ENCODE measurements at places on chromosomes 7 and 10.

DNA sequence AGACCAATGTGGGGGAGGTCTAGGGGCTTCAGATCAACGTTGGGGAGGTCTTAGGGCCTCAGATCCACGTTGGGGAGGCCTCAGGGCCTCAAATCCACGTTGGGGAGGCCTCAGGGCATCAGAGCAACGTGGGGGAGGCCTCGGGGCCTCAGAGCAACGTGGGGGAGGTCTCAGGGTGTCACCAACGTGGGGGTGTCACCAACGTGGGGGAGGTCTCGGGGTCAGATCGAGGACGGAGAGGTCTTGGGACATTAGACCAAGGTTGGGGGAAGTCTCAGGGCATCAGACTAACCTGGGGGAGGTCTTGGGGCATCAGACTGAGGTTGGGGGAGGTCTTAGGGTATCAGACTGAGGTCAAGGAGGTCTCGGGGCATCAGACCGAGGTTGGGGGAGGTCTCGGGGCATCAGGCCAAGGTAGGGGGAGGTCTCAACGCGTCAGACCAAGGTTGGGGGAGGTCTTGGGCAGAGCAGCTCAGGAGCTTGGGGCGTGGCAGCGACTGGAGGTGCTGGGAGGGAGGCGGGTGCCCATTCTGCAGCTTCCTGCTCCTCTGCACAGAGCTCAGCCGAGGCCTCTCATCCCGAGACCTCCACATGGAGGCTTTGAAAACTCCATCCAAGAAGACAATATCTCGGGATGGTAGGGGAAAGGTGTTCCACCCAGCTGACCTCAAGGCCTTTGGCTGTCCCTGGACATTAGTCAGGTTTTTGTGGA is 159.8 kb downstream of the WDR37 start:
- no peak for DNase-seq

DNA sequence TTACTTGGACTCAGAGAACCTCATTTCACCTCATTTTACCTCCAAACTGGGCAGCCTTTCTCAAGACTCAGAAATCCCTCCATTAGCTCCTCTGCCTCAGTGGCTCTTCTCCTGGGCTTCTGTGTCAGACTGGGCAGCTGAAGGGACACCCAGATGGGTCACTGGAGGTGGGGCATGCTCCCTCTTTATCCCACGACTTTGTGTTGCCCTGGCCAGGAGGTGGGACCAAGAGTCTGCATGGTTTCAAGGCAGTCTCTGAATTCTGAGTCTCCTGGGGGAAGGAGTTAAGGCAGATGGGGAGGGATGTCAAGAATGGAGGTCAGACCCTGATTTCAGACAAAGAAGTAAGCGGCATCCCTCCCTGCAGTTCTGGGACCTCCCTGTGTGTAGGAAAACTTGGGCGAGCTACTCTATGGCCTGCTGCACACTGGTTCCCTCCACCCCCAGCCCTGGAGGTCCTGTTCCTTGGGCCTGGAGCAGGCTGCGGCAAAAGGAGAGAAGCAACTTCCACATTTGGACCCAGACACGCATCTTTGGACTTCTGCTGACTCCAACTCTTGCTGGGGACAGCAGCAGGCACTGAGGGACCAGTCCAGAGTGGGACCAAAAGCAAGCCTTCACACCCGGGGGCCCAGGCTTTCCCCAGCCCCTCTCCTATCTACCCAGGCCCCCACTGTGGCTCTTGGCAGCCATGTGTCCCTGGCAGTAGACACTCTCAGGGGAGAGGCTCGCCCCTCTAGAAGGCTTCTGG is 10.8 kb downstream of the POLL start:
- DNase-seq, result no peak

DNA sequence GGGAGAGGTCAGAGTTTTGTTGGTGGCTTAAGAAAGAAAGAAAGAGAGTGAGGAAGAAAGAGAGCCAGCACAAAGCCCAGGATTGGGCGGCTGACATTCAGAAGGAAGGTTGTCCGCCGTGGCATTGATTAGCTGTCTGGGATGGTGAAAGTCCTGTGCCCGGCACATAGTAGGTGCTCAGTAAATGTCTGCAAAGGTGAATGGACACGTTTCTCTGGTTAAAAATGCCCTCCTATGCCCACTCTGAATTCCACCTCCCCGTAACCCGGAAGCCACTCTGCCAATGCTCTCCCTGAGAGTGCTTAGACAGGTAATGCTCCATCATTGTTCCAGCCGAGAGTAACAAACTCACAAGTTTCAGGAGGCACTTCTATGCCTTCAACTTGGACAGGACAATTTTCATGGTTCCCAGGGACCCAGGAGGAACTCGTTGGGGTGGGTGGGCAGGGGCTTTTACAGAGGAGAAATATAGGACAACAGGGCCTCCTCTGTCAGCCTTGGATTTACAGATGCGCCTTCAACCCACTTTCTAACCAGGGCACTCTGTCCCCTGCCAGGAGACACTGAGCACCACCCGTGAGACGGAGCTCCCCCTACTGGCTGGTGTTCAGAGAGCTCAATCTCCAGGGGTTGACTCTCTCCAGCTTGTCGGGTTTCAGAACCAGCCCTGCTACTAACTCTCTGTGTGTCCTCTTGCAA is 411.5 kb upstream of the ZMIZ1 start:
- DNase-seq, result peak; percentile 65

GRCh38 chr10:47452495-47453140 is 31.3 kb downstream of the ANXA8 start:
- no peak for DNase-seq

DNA sequence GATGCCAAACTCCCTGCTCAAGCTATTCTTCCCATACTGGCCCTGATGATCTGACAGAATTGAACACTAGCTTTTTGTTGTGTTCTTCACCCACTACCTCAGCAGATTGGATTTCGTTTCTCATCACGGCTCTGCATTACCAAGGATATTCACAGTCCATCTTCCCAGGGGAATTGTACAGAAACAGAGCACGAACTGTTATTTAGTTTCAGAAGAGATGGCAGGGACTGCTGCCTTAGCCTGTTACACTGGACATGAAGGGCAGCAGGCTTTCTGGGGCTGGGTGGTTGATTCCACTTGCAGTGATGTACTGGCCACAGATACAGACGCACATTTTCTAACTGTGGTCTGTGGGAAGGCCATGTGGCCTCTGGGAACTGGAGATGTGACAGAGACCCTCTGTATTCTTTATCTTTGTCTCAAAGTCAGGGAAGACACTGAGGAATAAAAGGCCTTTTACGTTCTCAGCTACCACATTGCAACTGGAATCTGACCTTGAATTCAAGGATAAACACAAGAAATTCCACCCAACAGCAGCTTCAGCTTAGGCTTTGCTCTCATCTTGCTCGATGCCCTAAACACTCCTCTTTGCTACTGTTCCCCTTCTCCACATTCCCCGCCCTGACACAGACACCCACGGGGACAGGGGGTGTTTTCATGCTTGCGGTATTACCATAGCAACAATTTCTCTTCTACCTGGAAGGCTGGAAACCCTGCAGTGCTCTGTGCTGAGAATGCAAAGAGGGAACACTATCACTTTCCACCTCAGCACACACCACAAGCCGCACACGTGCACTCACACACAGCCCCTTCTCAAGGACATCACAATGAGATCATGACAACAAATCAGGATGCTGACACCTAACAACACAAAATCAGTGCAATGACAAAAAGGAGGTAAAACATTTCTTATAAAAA is 81.7 kb downstream of the RNF216 start:
- DNase-seq, result no peak

- no peak for DNase-seq
Observed at GRCh38 chr10:15181576-15182156, 13.2 kb upstream of the NMT2 start.

DNA sequence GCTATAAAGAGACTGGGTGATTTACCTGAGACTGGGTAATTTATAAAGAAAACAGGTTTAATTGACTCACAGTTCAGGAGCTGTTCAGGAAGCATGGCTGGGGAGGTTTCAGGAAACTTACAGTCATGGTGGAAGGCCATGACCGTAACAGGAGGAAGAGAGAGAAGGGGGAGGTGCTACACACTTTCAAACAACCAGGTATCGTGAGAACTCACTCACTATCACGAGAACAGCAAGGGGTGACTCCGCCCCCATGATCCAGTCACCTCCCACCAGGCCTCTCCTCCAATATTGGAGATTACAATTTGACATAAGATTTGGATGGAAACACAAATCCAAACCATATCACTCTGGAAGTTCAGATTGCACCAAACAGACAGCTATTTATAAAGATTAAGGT is 59.8 kb upstream of the ARHGAP21 start:
- no peak for DNase-seq

DNA sequence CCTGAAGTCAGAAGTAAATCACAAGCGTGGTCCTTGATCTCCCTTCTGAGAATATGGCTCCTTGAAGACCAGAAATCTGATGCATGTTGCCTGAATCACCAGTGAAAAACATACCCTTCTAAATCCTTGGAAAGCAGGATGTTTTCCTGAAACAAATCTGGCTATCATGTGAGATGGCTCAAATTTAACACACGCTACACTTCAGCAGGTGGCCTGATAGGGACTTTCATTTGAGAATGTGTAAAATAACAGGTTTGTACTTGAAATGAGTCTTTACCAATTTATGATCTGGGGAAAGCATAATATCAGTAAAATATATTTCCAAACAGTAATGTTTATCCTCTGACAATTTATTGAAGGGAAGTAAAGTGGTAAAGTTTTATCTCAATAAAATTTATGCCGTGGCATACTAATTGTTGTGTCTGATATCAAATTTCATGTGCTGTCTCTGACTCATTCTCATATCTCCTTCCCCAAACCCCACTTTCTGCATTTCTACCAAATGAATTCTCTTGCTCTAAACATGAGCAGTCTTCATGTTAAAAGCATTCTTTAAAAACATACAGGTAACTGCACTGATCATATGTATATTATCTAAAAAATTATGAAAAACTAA is 17.4 kb downstream of the CYP3A4 start:
- DNase-seq, result no peak

- no peak for DNase-seq
Observed at GRCh38 chr10:121831777-121832176, 96.1 kb downstream of the ATE1 start.

- DNase-seq, result no peak
Observed at GRCh38 chr10:21727452-21728168, 193.6 kb downstream of the MLLT10 start.

DNA sequence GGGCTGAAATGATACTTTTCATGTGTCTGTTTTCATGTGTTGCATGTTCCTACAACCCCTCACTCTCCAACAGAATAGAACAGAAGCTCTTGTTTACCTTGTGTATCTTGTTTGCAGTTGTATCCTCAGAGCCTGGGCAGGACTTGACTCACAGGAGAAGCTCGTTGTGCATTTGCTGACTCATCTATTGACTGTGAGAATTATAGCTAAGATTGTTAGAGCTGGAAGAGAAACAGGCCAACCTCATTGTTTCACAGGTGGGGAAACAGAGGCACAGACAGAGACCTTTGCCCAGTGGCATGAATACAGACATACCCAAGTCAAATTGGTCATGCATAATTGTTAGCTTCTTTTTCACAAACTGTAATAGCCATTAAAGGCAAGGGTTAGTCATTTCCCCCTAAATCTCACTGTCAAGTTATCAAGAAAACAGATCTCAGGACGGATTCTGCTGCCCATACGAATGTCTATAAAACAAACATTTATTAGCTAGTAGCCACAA is 4.6 kb upstream of the TSPAN15 start:
- DNase-seq, result peak; percentile 81

DNA sequence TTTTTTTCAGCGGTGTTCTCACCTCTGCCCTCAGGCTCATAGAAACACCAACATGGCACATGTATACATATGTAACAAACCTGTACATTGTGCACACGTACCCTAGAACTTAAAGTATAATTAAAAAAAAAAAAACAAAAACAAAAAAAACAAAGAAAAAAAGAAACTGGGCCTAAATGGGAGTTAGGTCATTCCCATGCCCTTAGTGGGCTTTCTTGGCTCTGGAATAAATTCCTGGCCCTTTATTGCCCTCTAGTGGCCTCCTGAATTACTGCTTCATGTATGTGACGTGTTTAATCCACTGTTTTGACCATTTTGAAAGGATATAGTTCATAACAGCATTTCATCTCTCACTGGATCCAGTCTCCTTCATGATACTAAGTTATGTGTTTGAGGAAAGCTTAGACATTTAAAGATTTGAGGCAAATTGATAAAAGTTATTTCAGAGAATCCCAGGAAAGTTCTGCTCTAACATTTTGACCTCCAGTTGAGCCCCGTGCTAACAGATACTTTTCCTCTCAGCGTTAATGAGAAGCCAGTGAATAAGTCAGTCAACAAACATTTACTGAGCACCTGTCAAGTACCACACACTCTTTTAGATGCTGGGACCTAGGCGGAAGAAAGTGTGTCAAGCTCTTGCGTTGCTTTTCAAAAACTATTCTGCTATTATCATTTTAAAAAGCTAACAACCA is 54.7 kb upstream of the SYPL1 start:
- peak; percentile 81 for DNase-seq

DNA sequence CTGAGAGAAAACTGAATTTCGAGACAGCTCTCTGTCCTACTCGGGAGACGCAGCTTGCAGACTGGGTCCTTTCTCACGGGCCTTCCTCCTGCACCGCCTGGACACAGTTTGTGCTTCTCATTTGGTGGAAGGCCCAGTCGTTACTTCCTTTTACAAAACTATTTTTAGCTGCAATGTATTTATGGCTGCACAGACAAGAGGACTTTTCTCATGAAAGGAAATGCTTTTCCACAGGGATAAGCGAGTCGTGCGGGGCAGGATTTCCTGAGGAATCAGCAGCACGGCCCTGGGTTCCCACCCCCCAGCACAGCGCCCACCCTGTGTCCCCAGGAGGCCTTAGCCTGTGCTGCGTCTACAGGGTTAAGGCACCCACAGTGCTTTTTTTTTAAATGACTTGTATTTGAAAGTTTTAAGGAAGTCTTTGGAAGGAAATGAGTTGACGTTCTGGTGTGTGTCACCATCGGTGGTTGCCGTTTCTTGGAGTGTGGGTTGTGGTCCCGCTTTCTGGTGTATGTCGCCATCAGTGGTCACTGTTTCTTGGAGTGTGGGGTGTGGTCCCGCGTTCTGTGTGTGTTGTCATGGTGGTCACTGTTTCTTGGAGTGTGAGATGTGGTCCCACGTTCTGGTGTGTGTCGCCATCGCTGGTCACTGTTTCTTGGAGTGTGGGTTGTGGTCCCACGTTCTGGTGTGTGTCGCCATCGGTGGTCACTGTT is 50.9 kb downstream of the INPP5A start:
- no peak for DNase-seq

- DNase-seq, result no peak
Observed at GRCh38 chr7:132486274-132486610, 90.0 kb downstream of the PLXNA4 start.

- DNase-seq, result no peak
Observed at GRCh38 chr10:7179536-7179935, 231.3 kb downstream of the SFMBT2 start.

GRCh38 chr7:107344799-107345198 is 125.1 kb upstream of the GPR22 start:
- no peak for DNase-seq

- DNase-seq, result no peak
Observed at GRCh38 chr10:118669020-118669791, 73.8 kb upstream of the PRLHR start.
